ENCODE measurements at places on chromosomes 5 and 9.

- DNase-seq: no peak
Measured at GRCh38 chr9:89896806-89897340, 292.1 kb downstream of the GADD45G start.

DNA sequence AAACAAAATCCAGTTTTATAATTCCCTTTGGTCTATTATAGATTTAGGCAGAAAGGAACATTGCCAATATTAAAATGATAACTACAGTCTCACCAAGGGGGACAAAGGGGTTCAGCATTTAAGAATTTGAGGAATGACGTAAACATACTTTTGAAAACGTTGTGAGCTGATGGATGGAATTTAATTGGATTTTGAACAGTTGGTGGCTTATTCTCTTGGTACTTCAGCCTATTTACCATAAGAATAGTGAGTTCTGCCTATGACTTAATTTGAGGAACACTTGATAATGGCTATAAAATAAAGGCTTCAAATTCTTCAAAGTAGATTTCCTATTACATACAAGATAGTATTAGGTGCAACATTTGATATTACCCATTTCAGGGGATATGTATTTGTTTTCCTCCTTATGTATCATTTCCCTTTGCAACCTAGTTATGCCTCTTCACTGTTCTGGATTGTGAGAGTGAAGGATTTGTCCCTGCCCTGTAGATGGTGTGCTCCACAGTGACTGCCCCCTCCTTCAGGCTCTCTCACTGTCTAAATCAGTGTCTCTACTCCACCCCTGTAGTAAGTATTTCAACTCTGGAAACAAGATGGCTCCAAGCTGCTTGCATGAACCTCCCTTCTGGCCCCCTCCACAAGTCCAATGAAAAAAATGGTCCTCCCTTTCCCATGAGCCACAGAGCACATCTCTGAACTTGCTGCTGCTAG, 225.6 kb downstream of the ARHGEF28 start:
- DNase-seq: no peak

GRCh38 chr5:96339862-96340261, 93.2 kb downstream of the PCSK1 start:
- no peak for DNase-seq

- peak; percentile 37 for DNase-seq
Measured at GRCh38 chr9:91193087-91193657, 168.5 kb downstream of the AUH start.

GRCh38 chr9:20012232-20012631, 223.4 kb upstream of the SLC24A2 start:
- no peak for DNase-seq

DNA sequence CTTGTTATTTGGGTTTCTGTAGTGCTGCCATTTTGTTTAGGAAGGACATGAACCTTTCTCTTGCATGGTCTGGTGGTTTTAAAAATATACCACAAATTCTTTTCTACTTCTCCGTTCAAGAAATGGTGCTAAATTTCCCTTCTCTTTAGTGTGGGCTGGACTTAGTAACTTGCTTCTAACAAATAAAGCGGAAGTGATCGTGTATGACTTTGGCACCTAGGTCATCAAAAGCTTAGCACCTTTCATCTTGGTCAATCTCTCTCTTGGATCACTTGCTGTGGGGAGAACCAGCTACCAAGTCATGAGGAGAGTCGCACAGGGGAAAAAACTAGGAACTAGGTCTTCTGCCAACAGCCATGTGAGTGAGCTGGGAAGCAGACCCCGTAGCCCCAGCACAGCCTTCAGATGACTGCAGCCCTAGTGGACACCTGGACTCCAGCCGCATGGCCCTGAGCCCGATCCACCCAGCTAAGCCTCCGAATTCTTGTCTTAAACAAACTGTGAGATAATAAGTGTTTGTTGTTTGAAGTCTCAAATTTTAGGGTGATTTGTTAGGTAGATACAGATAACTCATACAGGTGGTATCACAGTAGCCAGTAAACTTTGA, 87.7 kb upstream of the CKMT2 start:
- DNase-seq: no peak

DNA sequence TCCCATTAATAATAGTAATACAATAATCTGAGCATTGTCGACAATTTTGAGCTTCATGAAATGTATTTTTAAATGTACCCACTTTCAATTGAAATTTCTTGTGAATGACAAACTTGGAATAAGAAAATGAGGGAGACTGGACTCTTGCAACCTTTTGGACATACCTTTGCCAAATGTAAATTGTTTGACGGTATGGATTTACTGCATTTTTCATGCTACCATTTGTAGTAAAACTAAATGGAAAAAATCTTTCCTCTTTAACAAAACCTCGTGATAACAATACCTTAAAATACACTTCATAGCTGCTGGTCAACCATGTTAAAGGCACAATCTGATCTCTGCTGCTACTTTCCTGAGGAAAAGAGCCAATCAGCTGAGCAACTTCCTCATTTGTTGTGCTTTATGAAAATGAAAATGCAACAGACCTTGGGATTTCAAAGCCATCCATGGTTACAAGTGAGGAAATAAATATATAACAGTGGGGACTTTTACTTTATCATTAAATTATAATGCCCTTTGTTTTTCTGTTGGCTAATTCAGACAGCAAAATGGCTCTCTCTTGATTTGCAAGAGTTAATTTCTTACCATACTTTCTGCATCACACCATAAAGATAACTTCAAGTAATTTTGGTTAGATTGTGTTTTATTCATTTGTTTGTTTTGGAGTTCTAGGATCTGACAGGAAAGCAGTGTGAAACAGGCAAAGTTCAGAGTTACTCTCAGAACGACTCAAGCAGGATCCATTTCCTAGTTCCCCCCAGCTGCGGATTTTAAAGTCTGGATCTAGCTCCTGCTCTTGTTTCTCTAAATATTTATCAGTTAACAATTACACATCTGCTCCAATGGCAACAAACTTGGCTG, 1.1 kb downstream of the ALDH1A1 start:
- no peak for DNase-seq

- DNase-seq: no peak
Measured at GRCh38 chr5:122295138-122295537, 16.9 kb upstream of the SNCAIP start.
